ENCODE measurements at places on chromosomes 5 and 9.

DNA sequence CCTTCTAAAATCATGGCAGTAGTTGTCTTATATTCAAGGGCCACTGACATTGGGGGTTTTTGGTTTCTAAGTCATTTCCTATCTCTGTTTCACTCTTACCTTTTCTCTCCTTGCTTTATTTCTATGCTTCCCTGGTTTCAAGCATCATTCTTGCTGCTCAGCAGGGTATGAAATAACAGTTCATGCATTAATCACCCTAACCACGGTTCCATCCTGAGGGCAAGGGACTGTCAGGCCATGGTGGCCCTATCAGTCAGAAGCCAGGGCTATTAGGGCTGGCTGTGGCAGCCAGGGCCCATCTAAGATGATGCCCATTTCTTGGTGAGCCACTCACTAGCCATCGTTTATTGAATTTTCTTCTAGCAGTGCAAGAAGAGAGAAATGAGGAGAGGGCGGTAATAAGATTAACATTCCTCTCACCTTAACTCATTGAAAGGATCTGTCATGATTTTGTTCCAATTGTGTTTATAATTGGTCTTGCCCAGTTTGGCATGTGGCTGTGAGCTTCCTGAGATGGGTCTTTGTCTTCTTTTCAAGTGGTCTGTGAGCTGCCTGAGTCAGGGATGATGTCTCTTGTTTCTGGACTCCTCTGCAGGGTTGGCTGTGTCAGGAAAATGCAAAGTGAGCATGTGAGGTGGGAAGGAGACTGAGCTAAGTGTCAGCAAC, 45.2 kb downstream of the CYSTM1 start:
- DNase-seq, result no peak

DNA sequence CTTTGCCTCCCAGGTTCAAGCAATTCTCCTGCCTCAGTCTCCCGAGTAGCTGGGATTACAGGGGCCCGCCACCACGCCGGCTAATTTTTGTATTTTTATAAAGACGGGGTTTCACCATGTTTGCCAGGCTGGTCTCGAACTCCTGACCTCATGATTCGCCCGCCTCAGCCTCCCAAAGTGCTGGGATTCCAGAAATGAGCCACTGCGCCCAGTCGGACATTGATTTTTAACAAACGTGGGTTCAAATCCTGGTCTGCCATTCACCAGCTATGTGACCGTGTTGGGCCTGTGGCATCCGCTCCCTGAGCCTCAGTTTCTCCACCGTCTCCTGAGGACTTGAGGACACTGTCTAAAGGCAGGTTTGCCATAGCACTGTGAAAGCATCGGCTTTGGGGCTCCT, 41.8 kb upstream of the NEK6 start:
- DNase-seq, result no peak

DNA sequence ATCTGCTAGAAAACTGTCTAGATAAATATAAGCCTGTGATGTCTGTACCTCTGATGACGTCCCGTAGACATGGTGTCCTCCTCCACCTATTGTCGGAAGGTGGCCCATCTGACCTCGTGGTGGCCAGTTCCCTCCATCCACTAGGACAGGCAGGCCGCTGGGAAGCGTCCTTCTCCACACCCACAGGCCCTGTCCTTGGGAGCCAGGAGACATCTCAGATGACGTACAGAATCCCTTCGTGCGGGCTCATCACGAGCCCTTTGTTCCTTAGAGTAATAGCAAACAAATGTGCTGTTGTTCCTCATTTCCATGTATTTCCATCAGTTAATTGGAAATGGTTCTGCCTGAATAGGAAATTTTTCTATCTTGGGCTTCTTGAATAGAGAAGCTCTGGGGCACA, 38.3 kb upstream of the TENT4A start:
- DNase-seq, result no peak

DNA sequence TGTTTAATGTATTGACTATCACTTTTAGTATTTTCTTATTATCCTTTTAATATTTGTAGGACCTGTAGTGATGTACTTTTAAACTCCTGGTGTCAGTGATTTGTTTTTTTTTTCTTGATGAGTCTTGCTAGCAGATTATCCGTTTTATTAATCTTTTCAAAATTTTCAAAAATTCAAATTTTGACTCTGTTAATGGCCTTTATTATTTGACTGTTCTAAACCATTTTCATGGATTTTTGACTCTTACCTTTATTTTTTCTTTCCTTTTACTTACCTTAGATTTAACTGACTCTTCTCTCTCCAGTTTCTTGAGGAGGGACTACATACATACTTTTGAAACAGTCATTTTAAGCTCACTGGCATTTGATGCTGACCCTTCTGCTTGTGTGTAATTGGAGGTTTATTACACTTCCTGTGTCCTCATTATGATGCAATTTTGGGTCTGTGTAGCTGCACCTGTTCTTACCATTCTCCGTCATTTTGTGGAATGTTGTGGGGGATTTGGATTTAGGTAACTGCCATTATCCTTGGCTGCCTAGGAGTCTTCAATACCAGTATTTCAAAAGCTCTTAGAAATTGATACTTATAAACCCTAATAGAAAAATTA, 32.0 kb upstream of the EXOC3 start:
- no peak for DNase-seq

DNA sequence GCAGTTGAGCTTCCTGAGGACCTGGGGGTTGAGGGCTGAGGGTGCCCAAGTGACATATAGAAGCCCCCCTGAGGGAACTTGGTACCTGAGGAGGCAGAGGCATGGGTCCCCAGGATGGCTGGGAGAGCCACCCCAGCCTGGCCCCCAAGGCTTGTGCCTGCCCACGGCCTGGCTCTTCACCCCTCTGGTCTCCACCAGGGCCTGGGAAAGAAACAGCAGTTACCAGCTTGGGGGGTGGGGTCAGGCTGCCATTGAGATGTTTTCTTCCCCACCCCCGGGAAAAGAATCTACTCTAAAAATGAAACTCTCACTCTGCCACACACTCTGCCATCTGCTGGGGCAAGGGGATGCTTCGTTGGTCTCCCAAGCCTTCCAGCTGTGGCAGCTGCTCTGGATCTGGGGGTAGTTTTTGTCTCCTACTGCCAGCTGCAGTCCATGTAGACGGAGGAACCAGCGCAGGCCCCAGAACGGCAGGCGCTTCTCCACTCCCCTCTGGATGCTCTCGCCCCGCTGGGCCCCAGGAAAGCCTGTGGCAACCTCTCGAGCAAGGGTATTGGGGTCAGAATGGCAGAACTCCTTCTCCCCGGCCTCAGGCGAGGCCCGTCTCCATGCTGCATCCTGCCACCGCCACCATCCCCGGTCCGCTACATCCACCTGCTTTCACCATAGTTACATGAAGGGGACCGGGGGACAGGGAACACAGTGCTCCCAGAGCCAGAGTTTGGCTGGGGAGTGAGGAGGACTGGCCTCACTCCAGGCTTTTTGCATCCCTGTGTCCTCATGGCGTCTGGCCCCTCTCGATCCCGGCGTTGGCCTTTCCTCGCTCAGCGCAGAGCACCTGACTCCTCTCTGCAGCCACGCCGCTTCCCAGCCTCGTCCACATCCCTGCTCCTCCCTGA, 123.5 kb downstream of the DAB2IP start:
- DNase-seq, result no peak

GRCh38 chr5:33346534-33346933, 94.2 kb upstream of the TARS1 start:
- DNase-seq, result no peak

Data from stimulated activated CD4-positive, alpha-beta T cell treated with anti-CD3 and anti-CD28 coated beads, Interleukin-1b, Interleukin-23, amount 100 ng/mL, for 1 hour (primary cell).